NCI-H187 treated with DMSO at 0.1 percent for 48 hours (cell line): ENCODE measurements at places on chromosomes 1 and 21.

DNA sequence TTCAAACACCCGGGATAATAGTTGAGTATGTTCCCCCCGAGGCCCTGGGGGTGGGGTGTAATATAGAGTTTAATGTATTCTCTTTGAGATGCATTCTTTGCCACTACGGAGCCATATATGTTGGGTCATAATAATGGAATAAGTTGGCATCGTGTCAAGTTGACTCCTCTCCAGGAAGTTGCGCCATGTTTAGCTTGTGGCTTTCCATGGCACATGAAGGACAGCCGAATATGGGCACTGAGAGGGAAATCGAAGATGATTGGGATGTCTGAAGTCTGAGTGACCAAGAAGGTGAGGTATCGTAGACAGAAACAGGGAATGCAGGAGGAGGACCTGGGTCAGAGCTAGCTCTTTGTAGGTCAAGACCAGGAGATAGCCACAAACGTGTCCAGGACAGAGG is 92.6 kb downstream of the PAX7 start:
- no peak for DNase-seq

- no peak for DNase-seq
Observed at GRCh38 chr1:43853161-43853921, 80.3 kb upstream of the ARTN start.

DNA sequence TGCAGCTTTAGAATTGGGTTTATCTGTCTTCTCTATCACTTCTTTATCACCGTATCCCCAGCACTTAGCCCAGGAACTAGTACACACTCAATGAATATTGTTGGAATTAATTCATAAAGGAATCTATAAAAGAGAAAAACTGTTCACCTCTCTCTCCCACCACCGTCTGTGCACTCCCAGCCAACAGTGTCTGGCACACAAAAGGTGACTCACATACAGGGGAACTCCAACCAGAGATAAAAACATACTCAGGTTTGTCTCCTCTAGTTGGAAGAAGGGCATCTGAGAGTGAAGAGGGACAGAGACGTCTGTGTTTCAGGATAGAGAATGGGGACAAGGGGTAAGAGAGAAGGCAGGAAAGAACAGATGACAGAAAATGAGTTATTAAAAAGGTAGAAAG is 10.0 kb downstream of the ITLN1 start:
- DNase-seq: no peak

DNA sequence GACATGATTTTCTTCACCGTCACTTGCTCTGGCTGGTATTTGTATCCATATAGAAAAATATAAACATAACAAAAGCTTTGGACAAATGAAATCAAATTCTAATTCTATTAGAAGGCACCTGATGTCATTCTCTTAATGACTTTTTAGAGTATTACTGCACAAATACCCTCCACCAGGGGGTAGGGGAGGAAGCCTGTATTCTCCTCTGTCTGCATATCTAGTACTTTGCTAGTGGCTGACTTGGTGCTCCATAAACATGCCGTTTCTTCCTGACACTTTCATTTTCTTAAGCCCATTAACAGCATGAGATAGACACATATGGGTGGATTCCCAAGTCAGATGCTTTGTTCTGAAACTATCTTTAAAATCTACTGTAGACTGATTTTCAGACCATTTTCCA is 20.6 kb upstream of the KCNJ15 start:
- no peak for DNase-seq

- no peak for DNase-seq
Observed at GRCh38 chr1:96865731-96866685, 144.4 kb downstream of the PTBP2 start.

DNA sequence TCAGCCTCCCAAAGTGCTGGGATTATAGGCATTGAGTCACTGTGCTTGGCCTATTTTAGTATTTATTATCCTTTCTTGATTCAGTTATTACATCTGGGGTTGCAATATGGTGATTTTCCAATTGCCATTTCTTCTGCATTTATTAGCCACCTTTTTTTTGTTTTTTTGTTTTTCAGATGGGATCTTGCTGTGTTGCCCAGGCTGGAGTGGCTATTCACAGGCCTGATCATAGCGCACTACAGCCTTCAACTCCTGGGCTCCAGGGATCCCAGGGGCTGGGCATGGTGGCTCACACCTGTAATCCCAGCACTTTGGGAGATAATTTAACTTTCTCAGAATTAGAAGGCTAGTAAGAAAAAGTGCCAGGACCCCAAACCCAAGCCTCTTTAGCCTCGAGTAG is 82.1 kb upstream of the PGD start:
- no peak for DNase-seq

- no peak for DNase-seq
Observed at GRCh38 chr1:36805979-36806640, 228.2 kb downstream of the GRIK3 start.

- no peak for DNase-seq
Observed at GRCh38 chr1:183635099-183635605, 431 bp downstream of the ARPC5 start.

DNA sequence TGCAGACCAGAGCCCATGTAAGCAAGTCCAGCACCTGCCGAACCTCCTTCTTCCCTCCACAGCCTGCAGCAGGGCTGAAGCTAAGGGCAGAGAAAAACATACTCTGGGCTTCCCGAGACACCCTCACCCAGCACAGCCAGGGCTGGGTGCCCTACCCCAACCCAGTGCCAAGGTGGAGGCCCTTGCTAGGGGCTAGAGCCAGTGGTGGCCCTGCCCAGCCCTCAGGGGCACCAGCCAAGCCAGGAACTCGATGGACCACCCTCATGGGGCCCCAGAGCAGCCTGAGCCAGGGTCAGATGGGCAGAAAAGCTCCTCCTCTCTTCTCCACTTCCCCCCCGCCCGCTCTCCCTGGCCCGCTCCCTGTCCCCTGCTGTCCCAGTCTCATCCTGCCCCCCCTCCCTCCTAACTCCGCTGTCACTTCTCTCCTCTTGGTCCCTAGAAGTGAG is 15.9 kb downstream of the TNFRSF25 start:
- DNase-seq: no peak

- DNase-seq: no peak
Observed at GRCh38 chr1:115217150-115218033, 120.7 kb downstream of the NGF start.

- no peak for DNase-seq
Observed at GRCh38 chr1:218524526-218524925, 179.4 kb downstream of the TGFB2 start.

- no peak for DNase-seq
Observed at GRCh38 chr1:160657250-160657781, 10.5 kb upstream of the SLAMF1 start.

DNA sequence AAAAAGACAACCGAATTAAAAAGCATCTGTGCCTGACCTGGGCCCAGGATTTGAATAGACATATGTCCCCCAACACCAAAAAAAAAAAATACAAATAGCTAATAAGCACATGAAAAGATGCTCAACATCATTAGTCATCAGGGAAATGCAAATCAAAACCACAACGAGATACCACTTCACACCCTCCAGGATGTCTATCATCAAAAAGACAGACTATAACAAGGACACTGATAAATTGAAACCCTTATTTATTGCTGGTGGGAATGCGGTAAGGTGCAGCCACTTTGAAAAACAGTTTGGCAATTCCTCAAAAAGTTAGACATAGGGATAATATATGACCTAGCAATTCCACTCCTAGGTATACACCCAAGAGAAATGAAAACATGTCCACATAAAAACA is 72.3 kb upstream of the CAMK1G start:
- DNase-seq: no peak

DNA sequence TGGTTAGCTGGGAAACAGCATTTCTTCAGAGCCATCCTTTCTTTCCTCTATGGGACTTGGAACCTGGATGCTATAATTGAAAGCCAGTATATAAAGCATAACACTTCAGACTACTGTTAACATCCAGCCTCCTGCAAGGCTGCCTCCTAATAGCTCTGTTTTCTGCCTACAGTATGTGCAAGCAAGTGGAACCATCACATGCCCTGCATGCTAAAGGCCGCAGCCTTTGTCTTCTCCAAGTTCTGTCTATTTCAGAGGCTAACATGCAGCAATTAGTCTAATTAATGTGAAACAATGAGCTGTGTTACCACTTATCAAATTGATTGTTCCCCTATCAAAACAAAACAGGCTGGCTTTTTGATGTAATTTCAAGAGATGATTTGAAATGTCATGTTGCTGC is 82.7 kb upstream of the ESRRG start:
- no peak for DNase-seq

GRCh38 chr21:38825921-38826320 is 20.2 kb downstream of the ETS2 start:
- DNase-seq: no peak

DNA sequence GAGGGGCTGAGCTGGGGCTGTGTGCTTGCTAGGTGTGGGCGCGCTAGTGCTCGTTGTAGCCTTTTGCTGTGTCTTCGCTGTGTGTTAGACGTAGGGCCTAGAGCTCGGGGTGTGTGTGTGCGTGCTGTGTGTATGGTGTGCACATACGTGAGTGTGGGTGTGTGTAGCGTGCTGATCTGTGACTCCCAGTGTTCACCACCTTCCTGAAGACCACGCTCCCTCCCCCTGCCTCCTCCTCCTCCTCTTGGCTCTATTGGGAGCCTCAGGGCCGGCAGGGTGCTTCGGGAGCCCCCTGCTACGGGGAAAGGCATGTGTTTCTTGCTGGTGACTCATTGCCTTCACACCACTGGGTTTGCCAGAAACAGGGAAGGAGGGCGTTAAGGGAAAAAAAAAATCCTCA is 9.4 kb upstream of the KCNC4 start:
- no peak for DNase-seq

DNA sequence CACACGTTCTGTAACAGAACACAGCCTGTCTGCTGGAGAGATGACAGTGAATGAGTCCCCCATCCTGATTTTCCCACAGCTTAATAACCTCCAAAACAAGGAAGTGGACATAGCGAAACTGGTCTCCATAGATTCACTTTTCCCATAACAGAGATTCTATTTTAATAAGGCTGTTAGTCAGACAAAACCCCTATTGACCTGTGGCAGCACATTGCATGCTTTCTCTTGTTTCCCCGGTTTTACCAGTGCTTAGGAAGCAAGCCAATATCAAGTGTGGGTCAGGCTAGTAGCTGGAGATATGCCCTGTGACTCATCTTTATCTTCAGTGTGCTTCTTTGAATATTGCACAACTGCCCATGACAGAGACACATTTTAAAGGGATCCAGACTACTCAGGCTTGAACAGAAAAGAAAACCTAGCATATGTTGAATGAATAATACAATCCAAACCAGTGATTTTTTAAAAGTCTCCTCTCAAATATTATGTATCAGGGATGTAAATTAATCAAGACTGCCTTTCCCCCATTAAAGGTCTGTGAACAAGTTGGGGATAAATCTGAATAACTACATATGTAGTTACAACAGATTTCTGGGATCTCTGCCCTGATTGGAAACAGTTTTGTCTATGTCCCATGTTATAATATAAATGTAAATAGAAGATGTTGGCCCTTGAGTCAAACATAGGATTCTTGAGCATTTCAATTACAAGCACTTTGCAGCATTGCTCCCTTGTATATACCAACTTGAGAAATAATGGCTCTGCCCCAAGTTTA is 11.9 kb upstream of the CLDN8 start:
- no peak for DNase-seq

GRCh38 chr1:145892486-145893087 is 6.9 kb upstream of the ANKRD35 start:
- no peak for DNase-seq

DNA sequence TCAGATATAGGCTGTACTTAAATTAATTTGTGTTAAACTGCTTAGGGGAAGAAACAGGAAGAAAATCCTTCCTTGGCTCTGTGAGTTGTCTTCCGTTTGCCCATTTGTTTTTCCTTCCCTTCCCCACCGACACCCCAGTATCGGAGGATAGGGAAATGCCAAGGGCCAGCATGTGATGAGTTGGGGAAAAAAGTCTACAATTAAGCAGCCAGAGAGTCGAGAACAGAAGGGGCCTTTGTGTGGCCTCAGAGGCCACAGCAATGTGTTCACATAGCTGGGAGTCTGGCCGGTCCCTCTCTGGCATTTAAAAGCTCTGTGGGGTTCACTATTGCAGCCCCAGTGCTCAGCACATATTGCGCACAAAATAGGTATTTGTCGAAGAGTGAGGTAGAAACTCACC is 489.3 kb downstream of the MATN1 start:
- no peak for DNase-seq

DNA sequence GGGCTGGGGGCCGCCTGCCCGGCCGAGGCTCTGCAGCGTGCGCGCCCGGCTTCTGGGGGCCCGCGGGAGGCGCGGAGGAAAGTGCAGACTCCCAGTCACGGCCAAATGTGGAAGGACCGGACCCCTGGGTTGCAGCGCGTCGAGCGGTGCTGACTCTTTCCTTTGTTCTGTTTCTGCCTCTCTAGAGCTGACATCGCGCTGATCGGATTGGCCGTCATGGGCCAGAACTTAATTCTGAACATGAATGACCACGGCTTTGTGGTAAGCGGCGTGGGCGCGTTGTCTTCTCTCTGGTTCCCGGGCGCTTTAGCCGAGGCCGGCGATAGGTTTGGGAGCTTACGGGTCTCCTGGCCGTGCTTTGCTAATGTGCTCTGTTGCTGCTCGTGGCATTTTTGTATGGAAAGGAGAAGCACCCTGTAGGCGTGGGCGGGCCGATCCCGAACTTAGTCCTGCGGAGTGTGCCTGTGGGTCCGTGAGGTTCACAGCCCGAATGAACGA is 629 bp downstream of the PGD start:
- no peak for DNase-seq

GRCh38 chr1:188423073-188423472 is 1594.3 kb downstream of the PLA2G4A start:
- no peak for DNase-seq

DNA sequence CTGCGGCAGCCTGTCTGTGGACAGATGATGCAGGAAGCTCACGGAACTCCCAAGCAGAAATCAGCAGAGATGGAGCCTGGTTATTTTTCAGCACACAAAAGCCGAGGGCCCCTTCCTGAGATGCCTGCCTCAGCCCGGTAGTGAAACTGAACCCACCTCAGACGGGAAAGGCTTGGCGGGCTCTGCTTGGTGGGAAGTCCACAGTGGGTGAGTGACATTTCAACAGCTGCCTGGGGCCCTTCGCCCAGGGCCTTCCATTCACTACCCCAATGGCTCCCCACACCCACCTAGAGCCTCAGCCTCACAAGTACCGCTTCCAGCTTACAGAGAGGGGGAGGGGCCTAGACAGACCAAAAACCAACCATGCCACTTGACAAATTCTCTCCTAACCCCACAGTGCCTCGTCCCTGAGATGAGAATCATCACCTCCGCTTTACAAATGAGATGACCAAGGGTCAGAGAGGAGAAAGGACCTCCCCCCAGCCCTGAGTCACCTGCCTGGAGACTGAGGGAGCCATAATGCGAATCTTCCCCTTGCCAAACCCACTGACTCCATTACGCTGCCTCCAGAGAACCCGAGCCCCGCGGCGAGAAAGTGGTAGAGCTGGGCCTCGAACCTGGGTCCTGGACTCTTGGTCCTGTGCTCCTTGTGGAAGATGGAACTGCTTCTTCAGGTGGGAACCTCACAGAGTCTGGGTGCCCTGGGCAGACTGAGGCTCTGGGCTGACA is 3.4 kb upstream of the ECE1 start:
- no peak for DNase-seq

- DNase-seq: no peak
Observed at GRCh38 chr1:210691039-210691610, 362.4 kb downstream of the HHAT start.

- DNase-seq: no peak
Observed at GRCh38 chr1:15797614-15798390, 9.6 kb downstream of the UQCRHL start.

GRCh38 chr1:184166485-184166884 is 115.0 kb downstream of the TSEN15 start:
- no peak for DNase-seq
